Activated CD4-positive, CD25-positive, alpha-beta regulatory T cell treated with anti-CD3 and anti-CD28 coated beads, Interleukin-2, amount 50 U/mL, for 72 hours (primary cell): ENCODE measurements at places on chromosomes 16 and 17.

DNA sequence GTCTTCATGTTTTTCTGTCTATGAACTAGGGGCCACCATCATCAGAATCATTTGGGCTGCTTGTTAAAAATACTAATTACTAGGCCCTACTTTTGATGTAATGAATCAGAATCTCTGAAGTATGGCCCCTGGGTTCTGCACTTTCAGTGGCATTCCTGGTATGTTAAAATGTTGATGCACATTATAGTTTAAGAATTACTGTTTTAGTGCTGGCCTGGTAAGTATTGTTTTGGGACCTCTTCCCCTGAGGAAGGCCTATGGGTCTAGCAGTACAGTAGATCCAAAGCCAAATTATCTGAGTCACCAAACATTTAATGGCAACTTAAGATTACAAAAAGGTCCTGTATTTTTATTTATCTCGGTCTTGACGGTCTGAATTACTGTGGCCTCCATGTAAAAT, 58.8 kb downstream of the AP2B1 start:
- DNase-seq, result no peak

- DNase-seq, result no peak
These were observed 45.9 kb downstream of the STH start for GRCh38 chr17:46044989-46045388.

DNA sequence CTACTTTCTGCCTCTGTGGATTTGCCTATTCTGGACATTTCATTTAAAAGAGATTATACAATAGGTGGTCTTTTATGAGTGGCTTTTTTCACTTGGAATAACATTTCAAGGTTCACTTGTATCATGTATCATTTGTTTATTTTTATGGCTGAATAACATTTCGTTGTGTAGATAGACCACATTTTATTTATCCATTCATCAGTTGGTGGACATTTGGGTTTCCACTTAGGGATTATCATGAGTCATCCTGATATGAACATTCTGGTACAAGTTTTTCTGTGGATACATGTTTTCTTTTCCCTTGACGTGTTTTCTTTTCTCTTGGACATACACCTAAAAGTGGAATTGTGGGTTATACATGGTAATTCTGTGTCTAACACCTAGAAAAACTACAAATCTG, 25.3 kb downstream of the PRSS54 start:
- no peak for DNase-seq

DNA sequence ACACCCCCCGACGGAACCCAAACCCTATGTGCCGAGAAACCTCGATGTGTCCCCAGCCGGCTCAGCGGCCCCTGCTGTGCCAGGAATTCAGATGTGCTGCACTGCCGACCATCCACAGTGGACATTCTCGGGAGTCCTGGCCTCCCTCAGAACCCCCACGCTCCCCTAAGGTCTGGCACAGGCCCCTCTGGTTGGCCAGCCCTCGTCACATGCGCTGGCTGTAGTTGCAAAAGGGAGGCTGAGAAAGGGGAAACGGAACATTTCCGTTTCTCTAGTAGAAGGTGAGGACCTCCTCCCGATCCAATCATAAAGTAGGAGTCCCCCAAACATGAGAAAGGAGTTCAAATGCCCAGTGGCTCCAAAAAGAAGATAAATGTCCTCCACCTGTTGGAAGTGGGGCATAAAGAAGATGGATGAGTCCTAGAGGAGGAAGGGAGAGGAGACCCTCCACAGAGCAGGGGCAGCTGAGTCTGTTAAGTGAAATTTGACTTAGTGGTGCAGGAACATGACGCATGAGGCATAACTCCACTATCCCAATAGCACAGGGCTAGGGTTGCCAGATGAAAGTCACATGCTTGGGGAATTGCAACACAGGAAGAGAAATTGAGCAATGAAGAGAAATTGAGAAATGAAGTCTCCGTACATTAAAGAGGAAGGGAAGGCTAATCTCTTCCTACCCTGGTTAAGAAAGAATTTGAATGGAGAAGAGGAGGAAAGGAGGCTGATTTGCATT, 49.3 kb upstream of the WSB1 start:
- no peak for DNase-seq

DNA sequence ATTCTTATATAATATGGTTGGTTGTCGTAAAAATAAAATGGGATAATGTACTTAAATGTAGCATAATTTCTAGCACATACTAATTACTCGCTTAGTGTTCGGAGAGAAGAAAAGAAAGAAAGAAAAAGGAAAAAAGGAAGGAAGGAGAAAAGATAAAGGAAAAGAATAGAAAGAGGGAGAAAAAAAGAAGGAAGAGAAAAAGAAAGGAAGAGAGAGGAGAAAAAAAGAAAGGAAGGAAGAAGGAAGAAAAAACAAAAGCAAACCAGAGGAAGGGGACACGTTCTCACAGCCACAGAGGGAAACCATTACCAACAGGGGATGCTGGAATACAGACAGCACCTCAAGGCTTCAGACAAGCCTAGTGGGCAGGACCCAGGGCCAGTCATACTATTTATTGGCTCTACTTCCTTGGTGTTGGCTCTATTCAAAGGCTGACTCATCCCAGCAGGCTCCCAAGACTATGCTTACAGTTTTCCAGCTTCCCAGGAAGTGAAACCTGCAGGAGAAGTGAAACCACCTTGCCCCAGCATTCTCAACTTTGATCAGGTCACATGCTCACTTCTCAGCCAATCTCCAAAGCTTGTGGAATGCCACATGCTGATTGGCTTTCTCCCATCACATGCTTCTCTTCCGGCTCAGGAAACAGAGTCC, 273.5 kb upstream of the IRX5 start:
- no peak for DNase-seq

GRCh38 chr17:60724647-60725046, 47.0 kb downstream of the BCAS3 start:
- no peak for DNase-seq

- no peak for DNase-seq
These were observed 45.7 kb downstream of the PGS1 start for GRCh38 chr17:78423961-78424675.

DNA sequence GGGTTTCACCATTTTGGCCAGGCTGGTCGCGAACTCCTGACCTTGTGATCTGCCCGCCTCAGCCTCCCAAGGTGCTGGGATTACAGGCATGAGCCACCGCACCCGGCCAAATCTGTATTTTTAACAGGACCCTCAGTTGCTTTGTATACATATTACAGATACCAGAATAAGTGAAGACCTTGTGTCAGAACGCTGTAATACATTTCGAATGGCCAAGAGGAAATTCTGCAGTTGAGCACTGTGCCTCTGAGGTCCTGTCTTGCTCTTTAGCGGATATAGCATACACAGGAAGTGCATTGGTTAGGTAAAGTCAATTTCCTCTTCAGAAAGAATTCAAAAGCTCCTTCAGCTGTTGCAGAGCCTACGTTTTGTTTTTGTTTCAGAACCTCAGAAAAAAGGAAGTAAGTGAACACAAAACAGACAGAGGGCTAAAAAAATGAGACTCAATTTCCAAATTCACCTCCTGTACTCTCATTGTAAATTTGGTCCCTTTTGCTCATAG, 15.7 kb downstream of the CRLF3 start:
- DNase-seq, result no peak

GRCh38 chr16:79599837-79600637, 500 bp downstream of the MAF start:
- DNase-seq, result peak; percentile 69

DNA sequence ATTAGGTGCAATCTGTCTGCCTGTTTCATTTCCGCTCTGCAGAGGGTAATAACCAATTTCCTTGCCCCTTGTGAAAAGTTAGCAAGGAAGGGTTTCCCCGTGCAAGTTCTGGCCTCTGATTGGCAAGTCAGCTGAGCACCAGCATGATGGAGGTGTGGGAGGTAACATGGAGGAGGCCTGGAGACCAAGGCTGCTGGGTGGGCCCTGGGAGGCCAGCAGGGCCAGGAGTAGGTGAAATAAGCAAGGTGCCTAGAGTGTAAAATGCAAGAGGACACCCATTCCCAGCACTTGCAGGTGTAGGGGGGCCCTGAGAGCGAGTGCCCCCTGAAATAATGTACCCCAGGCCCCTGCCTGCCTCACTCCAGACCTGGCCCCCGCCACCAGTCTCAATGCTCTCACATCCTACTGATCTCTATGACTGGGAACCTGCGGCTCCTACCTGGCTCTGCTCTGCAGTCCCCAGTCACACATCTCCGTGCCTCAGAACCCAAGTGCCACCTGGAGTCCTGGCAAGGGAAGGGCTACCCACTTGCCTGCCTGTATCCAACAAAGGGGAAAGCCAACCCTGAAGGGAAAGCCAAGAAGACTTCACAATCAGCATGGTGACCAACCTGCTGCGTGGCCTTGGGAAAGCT, 116.2 kb downstream of the C16orf78 start:
- DNase-seq, result peak; percentile 13

GRCh38 chr17:27469256-27469655, 13.0 kb downstream of the KSR1 start:
- no peak for DNase-seq

- DNase-seq, result no peak
These were observed 30.7 kb downstream of the DNAH2 start for GRCh38 chr17:7748076-7748775.

DNA sequence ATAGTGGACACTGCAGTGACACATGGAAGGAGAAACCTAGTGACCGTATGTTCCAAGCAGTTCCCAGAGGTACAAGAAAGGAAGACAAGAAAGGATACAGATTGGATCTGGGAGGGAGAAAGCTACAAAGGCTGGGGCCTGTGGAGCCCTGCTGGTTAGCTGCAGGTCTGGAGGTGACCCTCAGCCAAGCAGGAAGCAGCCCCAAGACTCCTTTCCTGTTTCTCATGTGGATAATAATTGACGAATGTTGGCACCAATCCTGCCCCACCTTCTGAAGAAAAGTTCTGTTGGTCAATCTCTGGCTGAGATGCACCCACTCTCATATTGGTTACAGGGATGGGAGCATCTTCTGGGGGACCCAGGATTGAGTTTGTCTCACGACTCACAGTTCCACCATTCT, 99.8 kb downstream of the SHISA6 start:
- no peak for DNase-seq

DNA sequence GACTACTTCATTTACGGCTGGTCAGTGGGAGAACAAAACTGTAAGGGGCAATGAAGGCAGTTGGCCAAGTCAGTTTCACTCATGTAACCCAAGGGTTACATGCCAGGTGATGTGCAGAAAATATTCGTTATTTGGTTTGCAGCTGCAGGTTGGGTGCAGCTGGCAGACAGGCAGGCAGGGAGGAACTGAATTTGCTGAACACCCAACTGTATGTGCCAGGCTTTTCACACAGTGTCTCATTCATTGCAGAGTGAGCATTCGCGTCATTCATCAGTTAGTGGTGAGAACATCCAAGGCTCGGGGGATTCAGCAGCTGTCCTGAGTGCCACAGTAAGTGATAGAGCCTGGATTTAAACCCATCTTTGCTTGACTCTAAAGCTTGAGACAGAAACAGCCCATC, 59.7 kb downstream of the ABCC6 start:
- DNase-seq, result no peak

DNA sequence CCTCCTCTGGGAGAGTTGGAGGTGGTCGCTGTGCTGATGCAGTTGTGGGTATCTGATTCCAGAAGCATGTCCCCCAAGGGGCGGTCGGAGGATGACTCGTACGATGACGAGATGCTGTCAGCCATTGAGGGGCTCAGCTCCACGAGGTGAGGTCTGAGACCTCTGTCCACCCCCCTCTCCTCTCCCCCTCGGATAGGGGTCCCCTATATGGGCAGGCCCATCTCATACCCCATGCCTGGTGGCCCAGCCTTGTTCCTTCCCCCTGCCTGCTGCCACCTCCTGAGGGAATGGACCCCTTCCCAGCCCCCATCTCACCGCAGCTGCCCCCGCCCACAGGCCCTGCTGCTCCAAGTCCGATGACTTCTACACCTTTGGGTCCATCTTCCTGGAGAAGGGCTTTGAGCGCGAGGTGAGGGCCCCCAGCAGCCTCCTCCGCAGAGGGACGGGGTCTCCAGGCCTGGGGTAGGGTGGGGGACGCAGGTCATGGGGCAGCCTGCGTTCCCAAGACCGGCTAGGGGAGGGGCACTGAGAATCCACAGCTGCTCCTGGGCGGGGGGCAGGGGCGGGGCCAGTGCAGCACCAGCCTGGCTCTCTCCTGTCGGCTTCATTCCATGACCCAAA, 39.2 kb downstream of the ADCY7 start:
- peak; percentile 28 for DNase-seq

- DNase-seq, result no peak
These were observed 64.9 kb downstream of the ZNF652 start for GRCh38 chr17:49297141-49297540.

DNA sequence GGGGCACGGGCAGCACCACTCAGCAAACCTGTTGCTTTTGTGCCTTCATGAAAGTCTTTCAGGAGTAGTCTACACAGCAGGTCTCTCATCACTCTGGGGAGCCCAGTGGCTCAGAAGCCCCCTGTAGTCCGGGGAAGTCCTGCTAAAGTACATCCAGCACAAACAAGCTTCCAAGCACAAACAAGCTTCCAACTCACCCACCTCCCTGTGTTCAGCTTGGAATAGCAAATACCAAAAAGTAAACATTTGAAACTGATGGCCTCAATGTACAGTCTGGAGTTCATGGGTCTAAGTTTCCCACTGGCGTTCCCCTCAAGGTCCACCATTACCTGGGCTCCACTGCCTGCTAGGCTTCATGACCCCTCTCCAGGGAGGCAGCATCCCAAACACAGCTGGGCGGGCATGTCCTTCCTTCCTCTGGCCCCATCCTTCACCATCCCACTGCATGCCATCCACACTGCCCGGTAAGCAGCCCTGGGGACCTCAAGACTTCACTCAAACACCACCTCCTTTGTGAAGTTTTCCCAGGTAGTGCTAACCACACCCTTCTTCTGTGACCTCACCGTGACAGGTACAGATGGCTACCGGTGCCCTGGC, 62.8 kb upstream of the SIAH1 start:
- DNase-seq, result no peak

- no peak for DNase-seq
These were observed 41.8 kb downstream of the TNRC6C start for GRCh38 chr17:78000341-78000740.

DNA sequence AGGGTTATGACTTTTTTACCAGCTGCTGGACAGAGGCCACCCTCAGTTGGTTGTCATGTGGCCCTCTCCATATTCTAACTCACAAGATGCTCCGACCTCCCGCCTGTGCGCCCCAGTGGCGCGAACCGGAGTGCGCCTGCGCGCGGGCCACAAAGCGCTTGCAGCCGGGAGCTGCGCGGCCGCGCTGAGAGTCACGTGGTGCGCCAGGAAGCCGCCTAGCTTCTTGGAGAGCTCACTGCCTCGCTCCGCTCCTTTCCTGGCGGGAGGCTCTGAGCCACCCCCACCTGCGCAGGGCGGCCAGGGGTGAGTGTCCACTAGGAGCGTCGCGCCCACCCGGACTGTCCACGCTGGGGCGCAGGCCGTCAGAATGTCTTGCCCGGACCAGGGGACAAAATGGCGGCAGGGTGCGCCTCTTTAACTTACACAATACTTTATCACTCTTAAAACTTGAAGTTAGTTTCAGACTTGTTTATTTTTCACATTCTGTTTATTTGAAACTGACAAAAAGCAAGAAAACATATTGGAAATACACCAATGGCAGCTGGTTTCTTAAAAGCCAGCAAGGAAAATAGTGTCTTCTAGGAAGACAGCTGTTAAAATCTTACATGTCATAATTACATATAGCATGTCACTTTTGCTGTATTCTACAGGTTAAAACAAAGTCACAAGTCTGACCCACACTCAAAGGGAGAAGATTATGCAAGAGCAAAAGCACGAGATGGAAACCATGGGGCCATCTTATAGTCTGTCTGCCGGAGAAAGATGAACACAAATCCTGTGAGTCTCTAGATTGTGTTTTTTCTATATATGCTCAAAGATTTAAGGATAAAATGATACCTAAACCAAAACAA, 357.9 kb downstream of the CNTNAP4 start:
- no peak for DNase-seq
